ENCODE measurements at places on chromosomes 12 and 14. TPM values are rescaled to one million over a fixed set of nuclear protein-coding genes. Genes with fewer than 3 reads are reported as not detected.

NAP1L1 gene
- 210 TPM for polyA plus RNA-seq

PTGDR gene
- polyA plus RNA-seq: 11.6 TPM

KICS2 gene
- polyA plus RNA-seq: 10.5 TPM

GALNT4 gene
- 2.6 TPM for polyA plus RNA-seq

SLCO1B1 gene
- not detected for polyA plus RNA-seq

YLPM1 gene
- 23.0 TPM for polyA plus RNA-seq

ARHGAP9 gene
- 150 TPM for polyA plus RNA-seq

TAS2R43 gene
- polyA plus RNA-seq: not detected

LAG3 gene
- 14.5 TPM for polyA plus RNA-seq

NANOG gene
- not detected for polyA plus RNA-seq

RNASE3 gene
- not detected for polyA plus RNA-seq

EFS gene
- polyA plus RNA-seq: not detected

CHMP4A gene
- polyA plus RNA-seq: 133 TPM

RPGRIP1 gene
- not detected for polyA plus RNA-seq

E2F7 gene
- polyA plus RNA-seq: not detected

EPS8 gene
- 1.2 TPM for polyA plus RNA-seq

SLCO1B3 gene
- not detected for polyA plus RNA-seq

KLHDC2 gene
- 75.5 TPM for polyA plus RNA-seq

GLI1 gene
- polyA plus RNA-seq: not detected

TAS2R30 gene
- polyA plus RNA-seq: not detected

KRT8 gene
- polyA plus RNA-seq: not detected

SERPINA12 gene
- polyA plus RNA-seq: not detected
